Activated CD4-positive, alpha-beta memory T cell treated with anti-CD3 and anti-CD28 coated beads for 36 hours (primary cell): ENCODE measurements at places on chromosomes 2 and 18. TPM values are rescaled to one million over a fixed set of nuclear protein-coding genes. Genes with fewer than 3 reads are reported as not detected.

GRCh38 chr2:73897934-73898333 lies 5.1 kb downstream of the ACTG2 start:
- no peak for DNase-seq
- no peaks in the 10 kb centered on the region for H3K36me3 ChIP-seq
- H3K27me3 ChIP-seq = no peaks in the 10 kb centered on the region
- H3K4me1 ChIP-seq = peaks cover 23% of the 10 kb centered on the region
- H3K4me3 ChIP-seq = no peak overlapping the region

- no peak overlapping the region for H3K4me3 ChIP-seq
- H3K4me1 ChIP-seq = no peaks in the 10 kb centered on the region
- H3K36me3 ChIP-seq = peaks cover 21% of the 10 kb centered on the region
- H3K27me3 ChIP-seq = no peaks in the 10 kb centered on the region
- no peak for DNase-seq
Observed at GRCh38 chr2:3470166-3470651, 49.1 kb downstream of the ADI1 start.

CDKL4 gene
- total RNA-seq = 0.22 TPM

DNA sequence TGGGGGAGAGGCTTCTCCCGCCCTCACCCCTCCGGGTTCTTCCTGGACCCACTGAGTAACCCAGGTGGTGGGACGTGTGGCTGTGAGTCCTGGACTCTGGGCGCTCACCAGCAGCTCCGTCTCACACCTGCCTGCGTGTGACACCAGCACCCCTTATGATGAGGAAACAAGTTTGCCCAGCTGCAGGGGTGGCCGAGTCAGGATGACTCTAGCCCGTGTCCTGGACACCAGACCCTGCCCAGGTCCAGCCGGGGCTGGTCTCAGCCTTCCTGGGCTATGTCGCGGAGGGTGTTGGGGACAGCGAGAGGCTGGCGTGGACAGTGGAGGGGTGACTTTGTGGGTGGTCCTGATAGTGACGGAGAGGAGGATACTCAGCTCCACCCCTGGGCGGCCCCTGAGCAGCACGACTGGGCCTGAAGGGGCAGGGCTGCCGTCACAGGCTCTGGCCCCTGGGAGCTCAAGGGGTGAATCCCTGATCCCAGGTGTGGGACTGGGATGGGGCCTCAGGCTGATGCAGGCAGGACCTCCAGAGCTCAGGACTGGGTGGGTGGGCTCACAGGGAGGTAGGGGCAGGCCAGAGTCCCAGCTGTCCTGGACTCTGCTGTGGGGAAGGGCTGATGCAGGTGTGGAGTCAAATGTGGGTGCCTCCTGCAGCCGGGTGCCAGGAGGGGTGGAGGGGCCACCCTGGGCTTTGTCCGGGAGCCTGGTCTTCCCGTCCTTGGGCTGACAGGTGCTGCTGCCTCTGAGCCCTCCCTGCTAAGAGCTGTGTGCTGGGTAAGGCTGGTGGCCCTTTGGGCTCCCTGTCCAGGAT lies 3.7 kb downstream of the GPR35 start:
- H3K36me3 ChIP-seq = no peaks in the 10 kb centered on the region
- H3K4me1 ChIP-seq = peaks cover 27% of the 10 kb centered on the region
- no peak overlapping the region for H3K4me3 ChIP-seq
- DNase-seq = no peak

- H3K4me1 ChIP-seq = no peaks in the 10 kb centered on the region
- no peaks in the 10 kb centered on the region for H3K36me3 ChIP-seq
- H3K27me3 ChIP-seq = peaks cover 29% of the 10 kb centered on the region
- H3K27ac ChIP-seq = no peak overlapping the region
Observed at GRCh38 chr2:172859581-172860335, 124.1 kb downstream of the RAPGEF4 start.

DNA sequence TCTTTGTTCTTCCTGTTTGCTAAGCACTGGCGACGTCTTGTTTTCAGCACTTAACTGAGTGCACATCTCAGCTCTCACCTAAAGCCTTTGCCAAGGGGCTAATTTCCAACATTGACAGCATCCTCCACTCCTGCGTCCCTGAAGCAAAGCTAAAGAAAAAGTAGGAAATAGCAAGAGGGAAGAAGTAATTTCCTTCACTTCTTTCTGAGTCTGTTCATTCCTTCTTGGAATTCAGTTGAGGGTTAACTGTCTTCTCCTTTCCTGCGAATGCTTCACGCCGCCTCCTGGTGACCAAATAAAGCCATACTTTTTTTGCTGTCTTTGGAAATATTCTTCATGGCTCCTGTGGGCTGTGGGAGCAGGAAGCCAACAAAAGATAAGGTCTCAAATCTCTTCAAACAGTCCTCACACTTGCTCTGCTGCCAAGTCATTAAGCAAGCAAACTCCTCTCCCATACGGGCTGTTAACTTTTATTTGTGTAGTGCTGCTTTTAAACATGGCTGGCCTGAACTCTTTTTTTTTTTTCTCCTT lies 100.9 kb downstream of the DPP10 start:
- no peak overlapping the region for H3K27ac ChIP-seq
- no peaks in the 10 kb centered on the region for H3K4me1 ChIP-seq
- no peak for DNase-seq

RFTN2 gene
- not detected for total RNA-seq

HOXD4 gene
- total RNA-seq = not detected

DNA sequence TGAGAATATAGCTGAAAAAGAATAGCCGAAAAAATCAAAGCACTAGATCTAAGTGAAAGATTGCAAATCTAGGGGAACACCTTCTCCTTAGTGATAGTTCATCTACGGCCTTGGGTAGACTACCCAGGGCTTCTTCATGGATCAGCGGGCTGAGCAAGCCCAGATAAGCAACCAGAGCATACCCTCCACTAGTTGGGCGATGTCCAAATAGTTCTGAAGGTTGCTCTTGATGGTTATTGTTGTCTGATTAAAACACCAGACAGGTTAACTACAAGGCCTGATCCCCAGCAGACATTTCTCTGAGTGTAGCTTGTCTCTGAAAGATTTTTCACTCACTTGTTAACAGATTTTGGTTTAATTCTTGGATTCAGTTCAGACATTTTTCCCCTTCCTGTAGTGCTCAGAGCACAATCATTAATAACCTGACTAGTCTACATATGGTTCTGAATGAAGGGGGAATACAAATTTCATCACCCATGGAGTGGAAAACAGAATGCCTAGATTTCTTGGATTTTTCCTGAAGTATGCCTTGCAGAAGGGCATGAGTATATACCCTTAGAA lies 99.6 kb downstream of the BABAM2 start:
- H3K27ac ChIP-seq = no peak overlapping the region
- H3K36me3 ChIP-seq = peaks cover 30% of the 10 kb centered on the region
- H3K4me1 ChIP-seq = peaks cover 32% of the 10 kb centered on the region
- DNase-seq = no peak

GRCh38 chr2:162058973-162059668 lies 14.9 kb downstream of the DPP4 start:
- peak overlapping the region; percentile 54 for H3K4me3 ChIP-seq
- DNase-seq = peak; percentile 33

SERPINB13 gene
- total RNA-seq = not detected

CNNM3 gene
- 16.3 TPM for total RNA-seq

GRCh38 chr2:212997526-212998020 lies 153.8 kb downstream of the IKZF2 start:
- no peak for DNase-seq
- peaks cover 5% of the 10 kb centered on the region for H3K4me1 ChIP-seq
- no peak overlapping the region for H3K4me3 ChIP-seq
- H3K27ac ChIP-seq = no peak overlapping the region
- H3K27me3 ChIP-seq = no peaks in the 10 kb centered on the region

- no peak overlapping the region for H3K4me3 ChIP-seq
- no peak for DNase-seq
- peaks cover 3% of the 10 kb centered on the region for H3K4me1 ChIP-seq
- no peak overlapping the region for H3K27ac ChIP-seq
- H3K27me3 ChIP-seq = no peaks in the 10 kb centered on the region
Observed at GRCh38 chr2:69989441-69990105, 28.1 kb upstream of the ASPRV1 start.

GRCh38 chr2:119142824-119143223 lies 15.7 kb downstream of the C1QL2 start:
- DNase-seq = no peak
- no peaks in the 10 kb centered on the region for H3K36me3 ChIP-seq
- no peaks in the 10 kb centered on the region for H3K4me1 ChIP-seq

GRCh38 chr2:101688261-101688660 lies 9.2 kb upstream of the MAP4K4 start:
- peaks cover 21% of the 10 kb centered on the region for H3K4me1 ChIP-seq
- H3K36me3 ChIP-seq = no peaks in the 10 kb centered on the region
- H3K27ac ChIP-seq = no peak overlapping the region
- no peaks in the 10 kb centered on the region for H3K27me3 ChIP-seq
- DNase-seq = no peak

DNA sequence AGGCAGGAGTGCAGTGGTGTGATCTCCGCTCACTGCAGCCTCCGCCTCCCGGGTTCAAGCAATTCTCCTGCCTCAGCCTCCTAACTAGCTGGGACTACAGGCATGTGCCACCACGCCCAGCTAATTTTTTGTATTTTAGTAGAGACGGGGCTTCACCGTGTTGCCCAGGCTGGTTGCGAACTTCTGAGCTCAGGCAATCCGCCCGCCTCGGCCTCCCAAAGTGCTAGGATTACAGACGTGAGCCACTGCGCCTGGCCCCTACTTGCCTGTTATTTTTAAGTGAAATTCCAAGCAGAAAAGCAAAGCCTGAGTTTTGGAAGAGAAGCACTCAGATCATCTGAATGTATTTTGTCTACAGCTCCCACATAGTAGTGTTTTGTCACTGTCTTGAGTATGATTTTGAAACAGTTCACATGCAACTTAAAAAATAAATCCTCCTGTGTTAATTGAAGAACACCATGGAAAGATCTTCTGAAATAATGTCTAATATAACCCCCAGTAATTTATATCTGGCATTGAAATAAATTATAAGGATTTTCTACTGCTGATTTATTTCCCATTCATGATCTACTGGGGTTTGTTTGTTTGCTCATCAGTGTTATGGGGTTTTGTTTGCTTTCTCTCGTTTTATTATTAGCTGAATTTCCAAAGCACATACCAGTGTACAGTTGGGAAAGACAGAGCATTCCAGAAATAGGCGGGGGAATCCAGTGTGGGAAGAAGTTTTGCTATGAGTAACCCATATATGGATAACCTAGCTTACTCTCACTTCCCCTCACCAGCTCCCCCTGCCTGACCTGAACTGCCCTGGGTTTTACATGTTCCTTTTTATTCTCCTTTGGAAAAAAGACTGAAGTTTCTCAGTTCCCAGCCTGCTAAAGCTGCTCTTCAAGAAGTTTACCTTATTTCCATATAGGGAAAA lies 80.1 kb upstream of the MAP3K20 start:
- no peaks in the 10 kb centered on the region for H3K4me1 ChIP-seq
- no peak overlapping the region for H3K27ac ChIP-seq
- H3K27me3 ChIP-seq = peaks cover 9% of the 10 kb centered on the region
- DNase-seq = no peak
- H3K36me3 ChIP-seq = no peaks in the 10 kb centered on the region

DNA sequence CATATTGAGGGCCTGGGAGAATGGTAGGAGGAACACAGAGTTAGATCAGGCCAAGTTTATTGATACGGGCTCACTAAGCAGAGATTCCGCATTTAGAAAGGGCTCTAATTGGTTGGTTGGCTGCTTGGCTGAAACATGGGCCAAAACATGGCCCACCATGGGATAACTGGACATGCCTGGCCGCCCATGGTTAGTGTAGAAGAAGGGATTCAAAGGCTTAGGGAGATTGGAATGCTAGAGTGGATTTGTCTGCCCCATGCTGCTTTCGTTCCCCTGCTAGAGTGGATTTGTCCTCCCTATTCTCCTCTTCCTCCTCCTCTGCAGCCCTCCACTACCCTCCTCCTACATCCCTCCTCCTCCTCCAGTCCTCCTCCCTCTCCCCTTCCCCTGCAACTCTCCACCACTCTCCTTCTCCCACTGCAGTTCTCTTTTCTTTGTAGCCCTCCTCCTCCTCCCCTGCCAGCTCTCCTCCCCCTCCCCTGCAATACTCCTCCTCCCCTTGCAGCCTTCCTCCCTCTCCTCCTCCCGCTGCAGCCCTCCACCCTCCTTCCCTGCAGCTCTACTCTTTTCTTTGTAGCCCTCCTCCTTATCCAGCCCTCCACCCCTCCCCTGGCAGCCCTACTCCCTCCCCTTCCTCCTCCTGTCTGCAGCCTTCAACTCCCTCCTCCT lies 17.2 kb downstream of the BOK start:
- no peaks in the 10 kb centered on the region for H3K4me1 ChIP-seq
- H3K27ac ChIP-seq = no peak overlapping the region
- no peak for DNase-seq

GRCh38 chr2:98761267-98761781 lies 30.4 kb upstream of the MGAT4A start:
- peak overlapping the region; percentile 45 for H3K4me3 ChIP-seq
- peak overlapping the region; percentile 82 for H3K27ac ChIP-seq
- no peaks in the 10 kb centered on the region for H3K36me3 ChIP-seq
- peak; percentile 90 for DNase-seq
- peaks cover 63% of the 10 kb centered on the region for H3K4me1 ChIP-seq

DNA sequence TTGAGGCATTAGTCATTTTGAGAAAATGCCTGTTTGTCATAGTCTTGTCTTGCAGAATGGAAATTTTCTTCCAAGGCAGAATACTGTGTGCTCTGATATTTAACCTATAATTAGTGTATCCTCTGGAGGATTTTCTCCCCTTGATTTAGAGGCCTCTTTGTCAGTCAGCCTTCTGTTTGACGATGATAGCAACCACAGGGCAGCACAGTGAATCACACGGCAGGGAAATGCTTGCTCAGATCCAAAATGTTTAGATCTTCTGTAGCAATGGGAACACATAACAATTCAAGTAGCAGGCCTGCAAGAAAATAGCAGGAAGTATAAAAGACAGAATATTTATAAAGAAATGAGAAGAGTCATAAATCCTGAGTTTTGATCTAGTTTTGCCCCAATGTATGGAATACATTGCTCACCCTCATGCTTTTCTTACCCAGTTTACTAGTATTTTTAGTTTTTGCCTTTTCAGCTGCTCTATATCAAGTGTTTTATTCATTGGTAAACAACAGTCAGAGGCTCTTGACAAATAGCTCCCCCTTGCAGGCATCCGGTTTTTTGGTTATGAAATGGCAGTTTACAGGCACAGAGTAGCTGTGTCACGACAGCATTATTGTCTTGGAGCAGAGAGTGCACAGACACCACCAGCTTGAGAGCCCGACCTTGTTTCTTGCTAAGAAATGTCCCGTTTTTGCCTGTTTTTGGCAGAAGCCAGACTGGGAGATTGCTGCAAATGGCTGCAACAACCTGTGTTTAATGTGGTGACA lies 185.1 kb downstream of the MYO3B start:
- peaks cover 32% of the 10 kb centered on the region for H3K27me3 ChIP-seq
- no peak overlapping the region for H3K4me3 ChIP-seq
- peaks cover 29% of the 10 kb centered on the region for H3K4me1 ChIP-seq
- H3K27ac ChIP-seq = peak overlapping the region; percentile 86
- DNase-seq = peak; percentile 55
- no peaks in the 10 kb centered on the region for H3K36me3 ChIP-seq

DNA sequence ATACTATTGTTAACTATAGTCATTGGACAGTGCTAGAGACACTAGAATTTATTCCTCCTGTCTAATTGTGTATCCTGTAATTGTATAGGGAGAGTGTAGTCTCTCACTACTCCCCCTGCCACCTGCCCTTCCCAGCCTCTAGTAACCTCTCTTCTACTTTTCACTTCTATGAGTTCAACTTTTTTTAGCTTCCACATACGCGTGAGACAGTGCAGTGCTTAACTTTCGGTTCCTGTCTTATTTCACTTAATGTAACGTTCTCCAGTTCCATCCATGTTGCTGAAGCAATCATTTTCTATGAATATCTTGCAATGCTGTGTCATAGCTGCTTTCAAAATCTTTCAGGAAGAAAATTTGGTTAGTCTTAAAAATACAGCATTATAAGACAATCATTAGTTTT lies 22.8 kb upstream of the RUFY4 start:
- H3K27ac ChIP-seq = no peak overlapping the region
- H3K4me3 ChIP-seq = no peak overlapping the region
- no peak for DNase-seq
- peaks cover 13% of the 10 kb centered on the region for H3K36me3 ChIP-seq
- H3K4me1 ChIP-seq = peaks cover 7% of the 10 kb centered on the region
- peaks cover 15% of the 10 kb centered on the region for H3K27me3 ChIP-seq
